HEK293T (cell line): ENCODE measurements at places on chromosomes 4 and X.

GRCh38 chrX:19947612-19948011, 43.2 kb downstream of the BCLAF3 start:
- DNase-seq, result no peak

GRCh38 chr4:3442959-3443749, 1.4 kb downstream of the HGFAC start:
- DNase-seq, result peak; percentile 91

DNA sequence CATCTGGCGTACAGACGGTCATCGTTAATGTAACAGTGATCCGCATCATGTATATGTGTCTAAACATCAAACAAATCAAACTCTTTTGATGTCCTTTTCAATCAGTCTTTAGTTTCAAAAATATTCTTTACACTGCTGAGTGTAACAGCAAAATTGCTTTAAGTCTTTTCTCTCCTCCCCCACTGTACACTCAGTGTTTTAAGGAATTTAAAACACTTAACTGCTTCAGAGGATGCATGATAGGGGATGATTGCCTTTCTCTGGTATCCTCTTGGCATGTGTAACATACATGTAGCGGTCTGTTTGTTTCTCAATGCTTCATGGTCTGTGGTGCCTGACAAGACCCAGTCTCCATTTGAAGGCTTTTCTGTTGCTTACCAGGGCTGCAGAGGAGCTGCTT, 41.6 kb downstream of the LIMCH1 start:
- no peak for DNase-seq

DNA sequence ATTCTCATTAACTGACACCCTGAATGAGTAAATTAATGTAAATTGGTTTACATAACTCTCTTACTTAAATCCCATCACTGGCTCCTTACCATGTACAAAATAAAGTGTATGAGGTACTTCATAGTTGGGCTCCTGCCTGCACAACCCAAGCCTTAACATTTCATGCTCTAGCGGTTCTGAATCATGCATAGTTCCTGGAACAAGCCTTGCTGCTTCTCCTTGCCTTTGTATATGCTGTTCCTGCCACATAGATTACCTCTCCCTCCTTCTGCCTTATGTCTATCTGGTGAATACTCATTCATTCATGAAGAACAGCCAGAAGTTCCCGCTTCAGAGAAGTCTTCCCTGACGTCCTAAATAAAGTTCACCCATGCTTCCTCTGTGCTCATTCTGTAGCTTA, 594.7 kb downstream of the SMARCA1 start:
- DNase-seq, result no peak

DNA sequence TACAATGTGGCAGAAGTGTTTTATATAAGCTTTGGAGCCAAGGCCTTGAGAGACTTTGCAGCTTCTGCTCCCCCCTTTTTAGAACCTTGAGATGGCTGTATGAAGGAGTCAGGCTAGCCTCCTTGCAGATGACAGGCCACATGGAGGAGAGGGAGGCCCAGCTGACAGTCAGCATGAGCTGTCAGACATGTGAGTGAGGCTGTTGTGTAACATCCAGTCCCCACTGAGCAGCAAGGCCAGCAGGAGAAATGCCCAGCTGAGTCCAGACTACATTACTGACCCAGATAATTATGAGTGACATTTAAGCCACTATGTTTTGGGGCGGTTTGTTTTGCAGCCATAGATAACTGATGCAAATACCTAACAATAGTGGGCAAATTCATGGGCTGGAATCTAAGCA, 515.3 kb upstream of the ARX start:
- no peak for DNase-seq
